ENCODE measurements at places on chromosomes 13 and 19.

GRCh38 chr13:47326061-47326460 lies 429.2 kb upstream of the HTR2A start:
- no peak for DNase-seq

- no peak for DNase-seq
Observed at GRCh38 chr19:47240556-47240955, 9.6 kb upstream of the BBC3 start.

DNA sequence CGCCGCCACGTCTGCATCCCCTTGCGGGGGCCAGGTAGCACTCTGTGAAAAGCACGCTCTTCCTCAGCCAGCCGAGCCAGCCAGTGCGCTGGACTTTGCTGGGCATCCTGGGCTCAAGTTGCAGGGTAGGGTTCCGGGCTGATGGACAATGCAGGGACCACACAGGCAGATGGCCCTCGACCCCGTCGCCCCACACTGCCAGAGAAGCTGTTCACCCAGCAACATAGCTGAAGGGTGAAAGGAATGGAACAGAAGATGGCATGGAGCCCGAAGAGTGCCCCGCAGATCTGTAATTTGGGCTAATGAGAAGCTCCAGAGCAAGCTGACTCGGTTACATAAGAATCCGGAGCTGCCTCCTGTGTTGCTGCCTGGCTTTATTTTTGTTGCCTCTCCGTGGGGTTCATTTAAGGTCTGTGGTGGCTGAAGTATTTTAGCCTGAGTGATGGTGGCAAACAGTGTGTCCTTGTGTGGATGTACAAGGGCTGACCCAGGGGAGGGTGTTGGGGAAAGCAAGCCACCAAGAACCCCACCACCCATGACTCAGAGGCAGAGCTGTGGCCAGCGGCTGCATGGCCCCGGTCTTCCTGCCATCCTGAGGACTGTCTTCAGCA lies 105.8 kb downstream of the SOX1 start:
- no peak for DNase-seq

DNA sequence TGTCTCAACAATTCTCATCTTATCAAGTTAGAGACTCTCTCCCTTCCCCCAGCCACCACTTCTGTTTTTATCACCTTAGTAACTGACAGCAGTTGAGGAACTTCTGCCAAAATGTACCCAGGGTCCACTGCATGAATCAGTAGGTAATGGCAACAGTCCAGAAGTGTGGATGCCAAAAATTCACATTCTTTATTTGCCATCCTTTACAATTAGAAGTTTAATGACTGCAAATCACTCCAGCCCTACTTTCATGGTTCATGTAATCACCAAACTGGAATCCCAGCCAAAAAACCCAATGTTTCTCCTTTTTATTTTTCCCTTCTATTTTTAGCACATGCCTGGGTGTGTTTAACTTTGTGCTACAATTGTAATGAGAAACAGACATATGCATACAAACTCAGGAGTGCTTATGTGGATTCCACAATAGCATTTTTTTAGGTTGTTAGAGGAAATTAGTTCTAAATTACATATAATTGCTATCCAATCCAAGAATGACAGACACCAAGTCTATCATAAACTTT lies 243.5 kb downstream of the RGCC start:
- peak; percentile 85 for DNase-seq

GRCh38 chr19:56107626-56108351 lies 13.3 kb downstream of the ZNF787 start:
- DNase-seq: no peak

DNA sequence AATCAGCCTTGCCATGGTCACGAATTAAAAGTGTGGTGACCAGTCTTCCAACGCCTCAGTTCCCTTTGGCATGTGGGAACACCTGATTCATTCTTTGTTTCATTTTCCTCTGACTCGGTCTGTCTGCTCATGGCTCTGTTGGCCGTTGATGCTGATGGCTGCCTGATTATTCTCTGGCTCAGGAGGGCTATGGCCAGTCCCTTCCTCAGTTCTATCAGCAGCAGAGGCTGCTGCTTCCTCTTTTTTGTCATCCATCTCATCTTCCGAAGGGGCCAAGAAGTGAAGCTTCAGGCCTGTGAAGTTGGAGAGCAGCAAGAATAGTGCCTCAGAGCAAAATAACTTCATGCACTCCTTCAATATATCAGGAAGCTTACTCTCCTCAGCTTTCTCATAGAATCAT lies 9.5 kb upstream of the MLNR start:
- no peak for DNase-seq

DNA sequence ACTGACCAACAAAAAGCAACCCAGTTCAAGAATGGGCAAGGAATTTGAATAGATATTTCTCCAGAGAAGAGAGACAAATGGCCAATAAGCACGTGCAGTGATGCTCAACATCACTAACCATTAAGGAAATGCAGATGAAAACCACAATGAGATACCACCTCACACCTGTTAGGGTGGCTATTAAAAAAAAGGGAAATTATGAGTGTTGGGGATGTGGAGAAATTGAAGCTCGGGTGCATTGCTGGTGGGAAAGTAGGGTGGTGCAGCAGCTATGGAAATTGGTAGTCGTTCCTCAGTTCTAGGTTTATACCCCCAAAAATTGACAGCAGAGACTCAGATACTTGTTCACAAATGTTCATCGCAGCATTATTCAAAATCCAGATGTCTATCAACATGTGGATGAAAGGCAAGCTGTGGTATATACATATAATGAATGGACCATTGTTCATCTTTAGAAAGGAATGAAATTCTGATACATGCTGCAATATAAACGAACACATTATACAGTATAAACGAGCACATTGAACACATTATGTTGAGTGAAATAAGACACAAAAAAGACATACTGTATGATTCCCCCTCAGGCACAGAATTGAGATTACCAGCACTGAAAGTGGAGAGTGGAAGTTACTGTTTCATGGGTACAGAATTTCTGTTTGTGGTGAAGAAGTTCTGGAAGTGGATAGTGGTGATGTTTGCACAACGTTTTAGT lies 927 bp downstream of the CHAMP1 start:
- DNase-seq: no peak

DNA sequence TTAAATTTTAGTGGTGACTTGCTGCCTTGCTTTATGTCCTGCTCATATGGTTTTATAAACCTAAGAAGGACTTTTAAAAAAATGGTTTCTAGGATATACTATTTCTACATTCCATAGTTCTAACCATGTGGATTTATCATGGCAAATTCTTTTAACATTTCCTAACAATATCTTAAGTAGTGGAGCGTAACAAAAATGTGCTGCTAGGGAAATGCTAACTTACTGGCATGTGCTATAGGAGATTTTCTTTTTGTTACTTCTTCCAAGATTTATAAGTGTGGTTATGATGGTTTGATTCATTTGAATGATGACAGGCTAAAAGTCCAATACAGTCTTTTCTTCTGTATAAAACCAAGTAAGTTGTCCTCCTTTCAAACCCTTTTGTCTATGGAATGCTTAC lies 713.7 kb downstream of the SLITRK1 start:
- no peak for DNase-seq

- DNase-seq: no peak
Observed at GRCh38 chr19:1311543-1312091, 25.9 kb downstream of the EFNA2 start.

DNA sequence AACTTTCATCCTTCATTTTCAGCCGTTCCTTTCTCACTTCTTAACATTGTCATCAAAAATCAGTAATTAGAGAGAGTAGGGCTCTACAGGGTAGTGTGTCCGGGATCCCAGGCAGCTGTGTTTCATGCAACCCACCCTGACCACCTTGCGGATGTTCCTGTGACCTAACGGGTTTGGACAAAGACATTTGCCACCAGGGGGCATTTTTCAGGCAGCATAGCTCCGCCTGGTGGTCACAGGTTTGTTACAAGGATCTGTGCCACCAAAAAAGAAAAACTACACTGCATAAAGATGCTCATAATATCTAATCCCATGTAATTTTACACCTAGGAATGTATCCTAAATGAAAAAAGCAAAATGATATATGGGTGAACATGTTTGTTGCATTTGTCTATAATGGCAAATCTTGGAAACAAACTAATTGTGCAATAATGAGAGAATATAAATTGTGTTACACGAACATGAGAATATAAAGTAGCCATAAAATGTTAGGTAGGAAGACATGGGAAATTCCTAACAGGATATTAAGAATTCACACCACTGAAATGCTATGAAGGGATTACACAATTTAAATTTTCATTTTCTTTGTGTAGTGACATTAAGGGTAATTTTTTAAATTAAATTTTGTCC lies 123.0 kb downstream of the SLC7A1 start:
- no peak for DNase-seq

GRCh38 chr13:50593207-50593606 lies 250.3 kb downstream of the DLEU7 start:
- DNase-seq: no peak

GRCh38 chr19:34468409-34468808 lies 13.1 kb upstream of the WTIP start:
- no peak for DNase-seq

DNA sequence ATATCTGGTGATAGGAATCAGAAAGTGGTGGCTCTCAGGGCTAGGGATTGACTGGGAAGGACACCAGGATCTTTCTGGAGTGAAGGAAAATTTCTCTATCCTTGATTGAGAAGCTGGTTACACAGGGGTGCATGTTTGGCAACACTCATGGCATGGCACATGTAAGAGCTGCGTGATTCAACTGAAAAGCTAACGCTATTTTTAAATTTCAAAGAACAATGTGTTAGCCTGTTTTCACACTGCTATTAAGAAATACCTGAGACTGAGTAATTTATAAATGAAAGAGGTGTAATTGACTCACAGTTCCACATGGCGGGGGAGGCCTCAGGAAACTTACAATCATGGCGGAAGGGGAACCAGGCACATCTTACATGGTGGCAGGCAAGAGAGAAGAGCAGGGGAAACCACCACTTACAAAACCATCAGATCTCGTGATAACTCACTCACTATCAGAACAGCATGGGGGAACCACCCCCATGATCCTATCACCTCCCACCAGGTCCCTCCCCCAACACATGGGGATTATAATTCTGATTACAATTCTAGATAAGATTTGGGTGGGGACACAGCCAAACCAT lies 7.4 kb downstream of the SIGLEC8 start:
- no peak for DNase-seq

DNA sequence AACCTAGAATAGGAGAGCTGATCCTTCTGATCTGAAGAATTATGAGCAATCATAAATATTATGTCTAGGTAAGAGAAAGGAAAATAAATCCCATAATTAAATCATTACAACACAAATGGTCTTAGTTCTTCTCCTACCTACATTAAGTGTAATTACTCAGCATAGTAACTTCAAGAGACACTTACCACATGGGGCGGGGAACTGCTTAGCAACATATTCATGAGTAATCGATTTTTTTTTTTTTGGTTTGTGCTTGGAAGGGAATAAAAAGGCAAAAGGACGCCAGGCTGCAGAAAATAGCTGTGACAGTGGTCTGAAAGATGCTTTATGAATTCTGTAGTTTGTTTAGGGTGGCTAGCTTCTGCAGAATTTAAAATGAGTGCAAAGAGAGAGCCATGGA lies 103.3 kb upstream of the HTR2A start:
- DNase-seq: no peak

- no peak for DNase-seq
Observed at GRCh38 chr19:45515081-45515624, 7.9 kb downstream of the VASP start.

GRCh38 chr13:33132644-33133440 lies 116.6 kb downstream of the KL start:
- no peak for DNase-seq

DNA sequence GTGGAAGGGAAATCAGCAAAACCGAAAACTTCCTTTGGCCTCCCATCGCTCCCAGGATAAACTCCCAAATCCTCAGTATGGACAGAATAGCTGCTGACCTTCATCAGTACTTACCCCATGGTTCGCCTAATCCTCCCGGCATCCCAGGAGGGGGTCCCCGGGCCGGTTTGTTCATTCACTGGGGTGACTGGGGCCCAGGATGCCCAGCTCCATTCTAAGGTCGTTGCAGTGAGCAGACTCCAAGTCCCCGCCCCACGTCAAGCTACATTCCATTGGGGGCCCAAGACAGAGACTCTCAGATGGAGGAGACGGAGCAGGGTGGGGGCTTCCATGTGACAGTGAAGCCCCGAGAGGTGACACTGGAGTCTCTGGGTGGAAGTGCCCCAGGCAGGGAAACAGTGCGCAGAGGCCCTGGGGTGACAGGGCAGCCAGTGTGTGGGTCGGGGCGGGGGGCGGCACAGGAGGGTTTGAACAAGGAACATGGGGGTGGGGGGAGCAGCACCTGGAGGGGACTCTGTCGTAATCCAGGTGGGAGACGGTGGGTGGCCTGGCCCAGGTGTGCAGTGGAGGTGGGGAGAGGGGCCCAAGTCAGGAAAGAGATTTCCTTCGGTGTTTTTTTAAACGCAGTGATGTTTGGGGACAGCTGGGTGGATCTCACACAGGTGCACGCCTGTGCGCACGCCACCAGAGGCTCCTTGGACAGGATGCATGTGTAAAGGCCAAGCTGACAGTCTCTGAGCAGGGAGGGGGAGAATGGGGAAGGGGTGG lies 5.1 kb downstream of the SSBP4 start:
- no peak for DNase-seq

- DNase-seq: peak; percentile 90
Observed at GRCh38 chr19:13718733-13719132, 45.6 kb upstream of the MRI1 start.

GRCh38 chr13:41148419-41149283 lies 16.0 kb upstream of the KBTBD6 start:
- no peak for DNase-seq

DNA sequence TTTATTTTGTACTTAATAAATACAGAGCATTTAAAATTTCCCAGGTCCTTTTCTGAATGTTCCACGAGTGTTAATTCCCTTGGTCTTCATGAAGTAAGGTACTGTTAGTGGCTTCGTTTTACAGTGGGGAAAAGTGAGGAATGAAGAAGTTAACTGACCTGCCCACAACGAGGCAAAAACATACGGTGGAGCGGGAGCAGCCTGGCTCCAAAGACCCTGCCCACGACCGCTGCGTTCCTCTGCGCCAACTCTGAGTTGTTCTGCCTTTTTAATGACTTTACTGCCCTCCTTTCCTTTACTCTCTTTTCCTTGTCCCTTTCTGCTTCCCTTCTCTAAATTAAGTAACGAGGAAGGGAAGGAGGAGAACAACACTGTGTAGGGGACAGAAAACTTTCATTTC lies 392.9 kb downstream of the PCDH9 start:
- no peak for DNase-seq

GRCh38 chr19:52742516-52742915 lies 7.7 kb upstream of the ZNF611 start:
- DNase-seq: no peak

DNA sequence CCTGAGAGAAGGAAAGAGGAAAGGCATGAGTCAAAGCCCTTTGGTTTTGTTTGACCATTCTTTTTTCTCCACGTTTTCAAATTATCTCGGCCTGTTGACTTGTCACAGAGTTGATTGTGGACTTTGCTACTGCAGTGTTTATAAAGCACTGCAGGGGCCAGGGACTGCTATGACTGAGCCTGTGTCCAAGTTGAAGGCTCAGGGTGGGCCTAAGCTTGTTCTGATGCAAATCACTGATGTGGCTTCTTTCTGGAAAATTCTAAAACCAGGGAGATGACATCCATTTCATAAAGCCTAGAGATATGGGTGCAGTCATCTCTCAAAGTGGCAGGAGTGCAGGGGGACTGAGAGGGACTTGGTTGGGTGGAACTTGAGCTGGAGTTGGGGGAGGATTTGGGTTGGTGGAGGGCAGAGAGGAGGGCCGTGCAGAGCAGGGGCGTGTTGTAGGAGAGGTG lies 1.2 kb upstream of the CXCL17 start:
- peak; percentile 32 for DNase-seq

All from NCI-H1092 (cell line).